ENCODE measurements at places on chromosomes 13 and 19.

DNA sequence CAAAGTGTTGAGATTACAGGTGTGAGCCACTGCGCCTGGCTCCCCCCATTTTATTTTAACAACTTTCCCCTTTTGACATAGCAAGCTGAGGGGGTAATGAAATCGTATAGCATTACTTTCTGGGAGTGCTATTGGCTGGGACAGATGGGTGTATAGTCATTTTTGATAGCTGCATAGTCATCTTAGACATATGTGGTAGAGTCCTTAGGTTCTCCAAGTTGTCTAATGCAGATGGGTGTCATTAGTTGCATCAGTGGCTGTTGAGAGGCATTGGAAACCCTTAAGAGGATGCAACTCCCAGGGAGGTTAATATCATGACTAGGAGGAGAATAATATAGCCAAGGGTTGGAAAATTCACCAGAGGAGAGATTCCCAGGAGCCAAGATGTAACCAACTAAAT is 28.6 kb upstream of the PNMA8B start:
- DNase-seq: no peak

GRCh38 chr13:72097568-72097967 is 230.6 kb upstream of the DACH1 start:
- no peak for DNase-seq

GRCh38 chr13:91557328-91558090 is 159.1 kb downstream of the GPC5 start:
- DNase-seq: no peak

DNA sequence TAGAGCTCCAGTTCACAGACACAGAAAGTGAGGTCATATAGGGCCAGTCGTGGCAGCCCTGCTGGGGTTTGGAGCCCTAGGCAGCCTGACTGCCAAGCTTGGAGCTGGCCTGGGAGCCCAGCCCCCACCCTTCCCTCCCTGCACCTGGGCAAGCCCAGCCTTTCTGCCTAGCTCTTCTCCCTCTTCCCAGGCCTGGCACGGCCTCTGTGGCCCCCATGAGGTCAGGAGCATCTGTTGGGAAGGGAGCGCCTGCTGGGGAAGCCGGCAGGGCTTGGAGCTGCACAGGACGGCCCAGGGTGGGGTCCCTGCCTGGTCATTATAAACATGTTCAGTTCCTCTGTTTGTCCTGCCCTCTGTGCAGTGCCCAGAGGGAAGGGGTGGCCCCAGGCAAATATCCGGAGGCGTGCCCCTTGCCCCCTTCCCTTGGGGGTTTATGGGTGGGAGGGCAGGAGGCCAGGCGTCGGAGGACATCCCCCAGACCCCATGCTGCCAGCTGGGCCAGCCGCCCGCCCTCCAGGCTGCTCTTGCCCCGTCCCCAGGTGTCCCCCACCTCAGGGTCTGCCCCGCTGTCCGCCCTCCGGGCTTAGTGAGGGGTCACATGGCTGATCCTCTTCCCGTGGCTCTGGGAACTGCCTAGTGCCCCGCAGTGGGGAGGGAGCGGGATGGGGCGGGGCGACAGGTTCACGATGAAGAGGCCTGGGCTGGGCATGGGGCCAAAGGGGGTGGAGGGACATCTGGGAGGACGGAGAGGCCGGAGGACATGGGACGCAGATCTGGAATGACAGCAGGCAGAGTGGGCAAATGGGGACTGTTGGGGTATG is 30.0 kb upstream of the NCCRP1 start:
- no peak for DNase-seq

DNA sequence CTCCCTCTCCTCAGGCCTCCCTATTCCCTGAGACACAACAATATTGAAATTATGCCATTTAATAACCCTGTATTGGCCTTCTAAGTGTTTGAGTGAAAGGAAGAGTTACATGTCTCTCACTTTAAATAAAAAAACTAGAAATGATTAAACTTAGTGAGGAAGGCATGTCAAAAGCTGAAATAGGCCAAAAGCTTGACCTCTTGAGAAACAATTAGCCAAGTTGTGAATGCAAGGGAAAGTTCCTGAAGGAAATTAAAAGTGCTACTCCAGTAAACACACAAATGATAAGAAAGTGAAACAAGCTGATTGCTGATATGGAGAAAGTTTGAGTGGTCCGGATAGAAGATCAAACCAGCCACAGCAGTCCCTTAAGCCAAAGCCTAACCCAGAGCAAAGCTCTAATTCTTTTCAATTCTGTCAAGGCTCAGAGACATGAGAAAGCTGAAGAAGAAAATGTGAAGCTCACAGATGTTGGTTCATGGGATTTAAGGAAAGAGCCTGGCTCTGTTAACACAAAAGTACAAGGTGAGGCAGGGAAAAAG is 127.6 kb downstream of the TNFRSF19 start:
- no peak for DNase-seq

DNA sequence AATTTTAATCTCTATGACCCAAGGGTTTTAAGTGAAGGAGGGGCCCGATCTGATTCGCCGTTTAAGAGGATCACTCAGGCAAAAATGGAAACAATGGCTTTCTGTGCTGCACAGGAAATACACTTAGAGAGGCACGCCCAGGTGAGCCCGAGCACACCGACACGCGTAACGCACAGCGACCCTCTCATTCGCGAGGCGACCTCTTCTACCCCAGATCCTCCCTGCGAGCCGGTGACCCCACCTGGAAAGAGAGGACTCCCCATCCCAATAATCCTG is 216 bp downstream of the SH2D3A start:
- no peak for DNase-seq

GRCh38 chr19:53646144-53646543 is 14.3 kb downstream of the DPRX start:
- DNase-seq: no peak

- peak; percentile 34 for DNase-seq
These were observed 572.8 kb downstream of the PCDH9 start for GRCh38 chr13:66657165-66657881.

DNA sequence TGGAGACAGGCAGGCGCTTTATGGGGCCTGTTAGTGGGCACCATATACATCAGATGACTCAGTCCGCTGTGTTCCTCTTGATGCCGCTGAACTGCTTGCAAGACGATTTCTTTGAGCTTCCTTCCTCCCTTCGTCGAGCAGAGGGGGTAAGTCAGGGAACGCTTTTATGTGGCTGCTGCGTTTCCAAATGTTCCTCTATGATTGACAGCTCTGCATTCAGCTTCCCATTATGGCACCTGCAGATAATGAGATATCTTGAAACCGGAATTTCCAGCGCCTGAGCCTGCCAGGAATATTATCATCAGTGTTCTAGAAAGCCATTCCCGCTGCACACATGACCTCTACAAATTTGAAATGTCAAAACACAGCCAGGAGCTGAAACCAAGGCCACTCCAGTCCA is 257.0 kb downstream of the TSHZ3 start:
- DNase-seq: no peak

DNA sequence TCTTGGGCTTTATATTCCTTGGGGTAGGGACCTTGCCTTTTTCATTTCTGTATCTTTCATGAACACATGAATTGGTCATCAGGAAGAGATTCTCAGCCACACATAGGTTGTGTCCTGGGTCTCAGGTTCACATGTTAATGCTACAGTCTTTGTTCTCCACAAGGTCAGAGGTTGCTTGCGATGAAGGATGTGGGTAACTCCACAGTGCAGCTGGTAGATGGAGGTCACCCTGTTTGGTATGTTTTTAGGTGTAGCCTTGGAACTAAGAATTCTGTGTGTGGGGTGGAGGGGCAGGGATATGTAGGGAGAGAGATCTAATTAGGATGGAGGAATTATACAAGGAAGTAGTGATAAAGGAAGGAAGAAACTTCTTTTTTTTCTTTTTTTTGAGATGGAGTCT is 23.2 kb downstream of the CEACAM1 start:
- no peak for DNase-seq

- no peak for DNase-seq
These were observed 1.2 kb upstream of the TMC4 start for GRCh38 chr19:54173951-54174834.

DNA sequence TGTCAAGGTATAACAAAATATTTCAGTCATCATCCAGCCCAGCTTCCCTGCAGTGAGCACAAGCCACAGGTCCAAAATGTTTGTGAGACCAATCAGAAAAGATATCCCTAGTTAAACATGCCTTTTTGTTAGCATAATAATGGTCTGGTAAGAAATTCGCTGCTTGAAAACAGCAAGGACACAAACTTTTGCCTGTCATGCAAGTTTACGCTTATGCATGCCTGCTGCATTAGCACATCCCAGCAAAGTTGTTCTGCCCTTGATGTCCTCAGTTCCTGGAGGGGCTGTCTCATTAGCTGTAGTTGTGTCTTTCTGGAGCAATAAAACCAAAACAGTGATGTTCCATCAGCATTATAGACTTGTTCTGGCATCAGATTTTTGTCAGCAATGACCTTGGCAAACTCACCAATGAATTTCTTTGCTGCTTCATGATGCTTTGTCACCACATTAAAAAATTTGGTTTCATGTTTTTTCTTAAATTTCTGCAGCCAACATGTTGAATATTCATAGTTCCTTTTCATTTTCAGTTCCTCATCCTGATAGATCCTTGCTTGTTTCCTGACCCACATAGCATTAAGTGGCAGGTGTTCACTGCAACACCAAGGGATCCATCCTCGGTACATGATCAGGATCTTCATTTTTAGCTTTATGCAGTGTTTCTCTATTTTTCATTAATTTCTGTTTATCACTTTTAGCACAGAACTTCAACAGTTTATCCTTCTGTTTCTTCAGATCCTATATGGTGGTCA is 72.0 kb upstream of the GPR183 start:
- no peak for DNase-seq

DNA sequence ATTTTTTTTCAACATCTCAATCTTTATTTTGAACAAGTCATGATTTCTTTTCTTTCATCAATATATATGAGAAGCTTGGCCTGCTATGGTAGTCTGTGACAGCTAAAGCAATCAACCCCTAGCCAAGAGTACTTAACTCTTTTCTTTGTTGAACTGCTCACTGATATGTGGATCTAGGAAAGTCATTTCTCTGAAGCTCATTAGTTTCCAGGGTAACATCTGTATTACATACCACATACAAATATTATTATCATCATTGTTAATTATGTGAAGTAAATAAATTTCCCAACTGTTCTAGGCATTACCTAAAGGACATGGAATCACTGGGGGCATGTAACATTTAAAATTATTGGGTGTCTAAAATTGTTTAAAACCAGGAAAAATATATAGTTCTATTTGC is 267.3 kb downstream of the DCT start:
- no peak for DNase-seq
